RPMI7951 (cell line): ENCODE measurements at places on chromosomes 1 and 21. TPM values are rescaled to one million over a fixed set of nuclear protein-coding genes. Genes with fewer than 3 reads are reported as not detected.

The LAD1 gene
- total RNA-seq, result not detected in 2 replicates

The OR2T11 gene
- not detected in 2 replicates for total RNA-seq

The SMPDL3B gene
- total RNA-seq, result not detected in 2 replicates

DNA sequence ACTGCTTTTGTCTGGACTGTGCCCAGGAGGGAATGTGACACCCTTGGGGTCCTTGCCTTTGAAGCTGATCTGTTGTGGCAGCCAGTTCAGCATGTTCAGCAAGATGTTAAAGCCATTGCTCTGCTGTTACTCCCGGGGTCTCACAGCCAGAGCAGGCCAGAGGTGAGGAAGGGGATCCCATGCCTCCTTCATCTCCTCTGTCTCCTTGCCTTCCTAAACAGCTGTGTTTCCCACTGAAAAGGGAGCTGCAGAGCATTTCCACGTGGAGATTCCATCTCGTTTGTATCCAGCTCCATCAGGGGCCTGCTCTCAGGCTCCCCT lies 135.8 kb upstream of the COL6A1 start:
- DNase-seq, result no peak

DNA sequence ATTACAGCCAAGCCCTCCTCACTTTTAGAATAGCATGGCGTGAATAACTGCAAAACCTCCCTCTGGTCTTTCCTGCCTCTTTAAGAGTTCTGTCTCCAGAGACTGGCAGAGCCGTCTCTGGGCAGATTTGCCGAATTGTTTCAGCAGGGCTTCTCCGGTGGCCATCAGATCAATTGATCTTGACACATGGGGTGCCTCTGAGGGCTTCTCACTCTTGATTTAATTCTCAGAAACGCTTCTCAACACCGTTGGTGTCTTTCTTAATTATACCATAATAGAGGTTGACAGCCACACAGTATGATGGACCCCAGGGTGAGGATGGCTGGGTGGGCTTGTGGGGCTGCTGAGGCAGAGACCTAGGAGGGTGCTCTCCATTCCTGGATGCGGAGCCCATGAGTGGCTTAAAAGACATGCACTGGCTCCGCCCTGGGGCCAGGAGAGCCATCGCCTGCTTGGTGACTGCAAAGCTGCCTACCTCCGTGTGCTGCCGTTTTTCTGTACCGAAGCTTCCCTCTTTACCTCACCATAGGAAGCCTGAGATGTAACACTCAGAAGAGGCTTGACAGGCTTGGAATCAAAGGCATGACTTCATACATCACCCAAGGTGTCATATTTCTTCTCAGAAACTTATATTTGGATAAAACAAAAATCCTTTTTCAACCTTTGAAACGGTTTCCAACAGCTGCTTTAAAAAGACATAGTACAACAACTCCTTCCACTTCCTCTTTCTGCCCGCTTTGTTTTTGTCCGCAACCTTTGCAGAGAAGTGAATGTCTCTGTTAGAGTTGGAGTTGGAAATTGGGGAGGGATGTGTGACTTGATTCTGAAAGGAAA lies 82.9 kb downstream of the GALNT2 start:
- no peak for DNase-seq

DNA sequence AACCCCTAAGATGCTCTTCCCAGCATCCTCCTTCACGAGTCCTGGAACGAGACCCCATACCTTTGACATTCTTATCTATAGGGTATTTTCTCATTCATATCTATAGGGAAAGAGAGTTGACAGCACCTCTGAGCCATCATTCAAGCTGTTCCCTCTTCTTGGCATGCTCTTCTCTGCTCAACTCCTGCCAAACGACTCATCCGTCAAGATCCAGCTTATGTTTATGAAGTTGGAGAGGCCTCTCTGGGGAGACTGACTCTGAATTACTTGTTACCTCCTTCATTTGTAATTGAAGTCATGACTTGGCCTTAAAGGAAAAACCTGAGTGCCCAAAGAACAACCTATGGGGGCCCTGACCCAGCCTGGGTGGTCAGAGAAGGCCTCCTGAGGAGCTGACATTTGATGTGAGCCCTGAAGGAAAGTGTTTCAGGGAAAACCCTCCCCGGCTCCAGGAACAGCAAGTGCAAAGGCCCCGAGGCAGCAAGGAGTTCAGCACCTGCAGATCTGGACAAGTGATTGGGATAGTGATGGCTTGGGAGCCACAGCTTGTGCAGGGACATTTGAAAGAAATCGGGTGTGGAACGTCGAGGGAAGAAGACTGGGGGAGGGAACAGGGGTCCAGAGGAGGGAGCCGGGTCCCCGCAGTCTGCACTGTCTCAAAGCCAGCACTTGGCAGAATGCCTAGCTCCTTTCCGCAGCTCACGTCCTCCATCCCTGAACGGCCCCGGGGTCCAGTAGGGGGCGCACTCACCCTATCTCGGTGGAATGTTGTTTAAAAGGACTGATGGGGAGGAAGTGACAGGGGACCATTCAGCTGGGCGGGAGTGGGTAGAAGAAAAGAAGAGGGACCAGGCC lies 14.0 kb upstream of the CDA start:
- DNase-seq, result peak; percentile 80

- peak; percentile 87 for DNase-seq
These were observed 160.4 kb downstream of the HLX start for GRCh38 chr1:221039616-221040015.

GRCh38 chr1:75612976-75613375 lies 2.1 kb upstream of the SLC44A5 start:
- DNase-seq, result no peak
